ENCODE measurements at places on chromosomes 4 and X. TPM values are rescaled to one million over a fixed set of nuclear protein-coding genes. Genes with fewer than 3 reads are reported as not detected.
A peak's percentile ranks its signal among the peaks of the same experiment; 100 is the strongest.

SLC6A14 gene
- not detected for total RNA-seq

DNA sequence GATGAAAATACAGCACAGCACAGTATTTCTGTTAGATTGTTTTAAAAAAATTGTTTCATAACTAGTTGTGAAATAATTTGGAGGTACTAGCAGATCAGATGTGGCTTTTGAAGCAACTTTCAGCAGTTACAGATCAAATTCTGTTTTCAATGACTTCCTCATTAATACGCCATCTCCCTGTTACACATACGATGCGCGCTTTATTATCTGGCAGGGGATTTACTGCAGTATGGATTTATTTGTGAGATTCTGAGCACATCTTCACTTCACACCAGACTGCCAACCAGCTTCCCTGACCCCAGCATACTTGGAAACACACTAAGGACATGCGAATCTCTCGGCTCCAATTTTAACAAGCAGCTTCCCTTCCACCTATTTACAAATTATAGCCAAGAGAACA lies 235.5 kb upstream of the DIAPH2 start:
- no peak for DNase-seq
- no peak overlapping the region for H3K4me3 ChIP-seq
- no peaks in the 10 kb centered on the region for H3K36me3 ChIP-seq
- H3K27me3 ChIP-seq, result no peaks in the 10 kb centered on the region

DNA sequence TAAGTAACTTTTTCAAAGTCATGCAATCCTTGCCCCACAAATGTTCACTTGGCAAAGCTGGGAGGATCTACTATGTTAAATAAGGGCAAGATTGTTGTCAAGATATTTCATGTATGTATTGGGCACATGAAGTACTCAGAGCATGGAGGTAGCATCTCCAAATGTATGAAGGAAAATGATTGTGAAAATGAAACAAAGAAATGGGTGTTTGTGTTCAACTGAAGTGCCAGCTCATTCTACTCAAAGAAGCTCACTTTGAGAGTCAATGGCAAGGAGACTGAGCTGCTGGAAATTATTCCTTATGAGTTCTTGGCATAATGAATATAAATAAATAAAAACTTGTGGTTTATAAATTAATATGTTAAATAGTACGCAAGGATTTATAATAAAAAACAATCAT lies 124.5 kb upstream of the ARSJ start:
- DNase-seq, result no peak
- no peak overlapping the region for H3K4me3 ChIP-seq
- no peaks in the 10 kb centered on the region for H3K4me1 ChIP-seq
- no peaks in the 10 kb centered on the region for H3K27me3 ChIP-seq

- DNase-seq, result no peak
- no peaks in the 10 kb centered on the region for H3K36me3 ChIP-seq
- no peak overlapping the region for H3K27ac ChIP-seq
- peaks cover 25% of the 10 kb centered on the region for H3K4me1 ChIP-seq
Observed at GRCh38 chrX:13090027-13090338, 45.6 kb upstream of the FAM9C start.

DNA sequence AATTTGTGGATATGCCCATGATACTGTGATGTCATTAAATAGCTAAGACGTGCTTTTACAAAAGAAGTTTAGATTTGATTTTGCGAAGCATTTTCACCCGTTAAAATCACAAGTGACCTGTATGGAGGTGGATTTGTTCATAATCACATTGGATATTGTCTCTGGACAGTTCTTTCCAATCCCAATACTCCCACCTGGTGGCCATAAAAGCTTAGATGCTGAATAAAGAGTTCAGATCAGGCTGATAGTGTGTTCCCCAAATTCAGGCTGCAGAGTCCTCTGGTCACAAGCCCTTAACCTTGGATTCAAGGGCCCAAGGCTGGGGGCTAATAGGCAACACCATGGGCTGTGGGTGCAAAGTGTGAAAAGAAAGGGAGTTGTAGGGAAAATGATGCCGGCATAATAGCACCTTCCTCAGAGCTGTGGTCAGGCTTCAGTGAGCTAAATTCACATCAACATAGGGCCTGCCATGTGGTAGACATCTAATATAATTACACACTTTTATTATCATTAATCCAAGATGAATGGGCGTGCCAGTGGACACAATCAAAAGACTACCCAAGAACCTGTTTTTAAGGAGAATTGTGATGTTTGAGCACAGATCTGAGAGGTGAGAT lies 28.1 kb downstream of the SMIM43 start:
- H3K27ac ChIP-seq, result no peak overlapping the region
- no peaks in the 10 kb centered on the region for H3K27me3 ChIP-seq
- no peaks in the 10 kb centered on the region for H3K36me3 ChIP-seq

GRCh38 chr4:167052631-167053091 lies 181.6 kb downstream of the SPOCK3 start:
- H3K36me3 ChIP-seq, result no peaks in the 10 kb centered on the region
- no peak for DNase-seq
- no peaks in the 10 kb centered on the region for H3K27me3 ChIP-seq
- no peak overlapping the region for H3K27ac ChIP-seq

GRCh38 chrX:150602296-150602695 lies 33.9 kb downstream of the MTM1 start:
- no peaks in the 10 kb centered on the region for H3K36me3 ChIP-seq
- no peak for DNase-seq
- no peak overlapping the region for H3K27ac ChIP-seq
- no peak overlapping the region for H3K4me3 ChIP-seq
- H3K4me1 ChIP-seq, result no peaks in the 10 kb centered on the region
- H3K27me3 ChIP-seq, result no peaks in the 10 kb centered on the region

GRCh38 chrX:78019586-78020483 lies 50.4 kb upstream of the PGAM4 start:
- H3K36me3 ChIP-seq, result no peaks in the 10 kb centered on the region
- H3K27ac ChIP-seq, result no peak overlapping the region
- no peaks in the 10 kb centered on the region for H3K27me3 ChIP-seq
- no peak overlapping the region for H3K4me3 ChIP-seq

GRCh38 chr4:125388613-125389012 lies 73.9 kb downstream of the FAT4 start:
- H3K36me3 ChIP-seq, result no peaks in the 10 kb centered on the region
- DNase-seq, result no peak
- H3K4me3 ChIP-seq, result no peak overlapping the region
- peak overlapping the region; percentile 85 for H3K27ac ChIP-seq
- H3K4me1 ChIP-seq, result peaks cover 68% of the 10 kb centered on the region

- DNase-seq, result no peak
- no peaks in the 10 kb centered on the region for H3K27me3 ChIP-seq
- no peaks in the 10 kb centered on the region for H3K36me3 ChIP-seq
Observed at GRCh38 chr4:52548818-52549570, 110.1 kb downstream of the USP46 start.
